ENCODE measurements at places on chromosomes 4 and X.

DNA sequence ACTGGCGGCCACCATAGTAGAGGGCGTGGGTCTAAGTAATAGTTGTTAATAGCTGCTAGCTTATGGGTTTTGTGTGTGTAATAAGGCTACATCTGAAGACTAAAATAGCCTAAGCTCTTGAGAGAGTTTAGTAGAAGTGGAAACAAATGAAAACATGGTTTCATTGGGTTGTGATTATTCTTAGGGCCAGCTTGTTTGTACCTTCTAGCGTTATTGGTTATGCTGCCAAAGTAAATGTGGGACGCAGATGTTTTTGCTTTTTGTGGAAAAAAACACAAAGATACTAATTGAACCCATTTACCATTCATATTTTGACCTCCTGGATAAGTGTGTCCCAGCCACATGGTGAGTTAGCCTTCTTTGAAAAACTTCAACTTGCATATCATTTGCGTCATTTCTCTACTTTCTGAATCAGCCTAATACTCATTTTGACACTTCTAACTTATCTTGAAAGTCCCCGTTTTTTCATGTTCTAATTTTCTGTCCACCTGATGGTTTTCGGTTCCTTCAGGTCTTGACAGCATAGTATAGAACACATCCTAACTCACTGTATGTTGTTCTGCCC is 305.3 kb downstream of the FRMPD4 start:
- DNase-seq, result no peak

DNA sequence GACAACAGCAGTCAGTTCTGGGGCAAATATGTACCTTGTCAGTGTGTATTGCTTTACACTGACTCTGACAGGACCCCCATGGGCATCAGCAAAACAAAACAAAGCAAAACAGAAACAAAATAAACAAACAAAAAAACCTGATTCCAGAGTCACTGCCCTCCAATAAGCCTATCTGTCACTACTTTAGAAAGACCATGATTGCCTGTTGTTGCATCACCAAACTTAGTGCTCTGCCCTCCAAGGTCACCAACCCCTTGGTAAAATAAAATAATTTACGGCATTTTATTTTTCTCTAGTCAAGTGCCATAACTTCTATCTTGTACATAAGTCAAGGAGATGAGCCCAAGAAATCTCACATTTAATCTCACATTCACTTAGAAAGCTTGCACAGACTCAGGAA is 120.9 kb upstream of the ADAMTS3 start:
- no peak for DNase-seq

GRCh38 chr4:63728480-63729177 is 680.6 kb downstream of the TECRL start:
- no peak for DNase-seq

DNA sequence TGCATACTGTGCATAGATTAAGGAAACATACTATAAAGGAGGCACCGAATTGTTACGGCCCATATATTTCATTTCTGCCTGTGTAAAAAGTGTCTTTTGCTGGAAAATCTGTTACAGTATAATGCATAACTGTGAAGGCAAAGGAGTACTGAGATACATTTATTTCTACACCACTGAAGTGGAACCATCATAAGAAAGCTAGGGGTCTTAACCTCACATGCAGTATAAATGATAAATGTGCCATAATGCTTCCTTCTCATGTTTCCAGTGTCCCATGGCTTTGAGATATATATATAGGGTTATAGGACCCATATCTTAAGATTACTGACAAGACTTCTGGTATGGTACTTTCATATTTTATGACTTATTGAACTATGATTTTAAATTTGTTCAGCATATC is 713.8 kb upstream of the PABPC4L start:
- DNase-seq, result no peak

DNA sequence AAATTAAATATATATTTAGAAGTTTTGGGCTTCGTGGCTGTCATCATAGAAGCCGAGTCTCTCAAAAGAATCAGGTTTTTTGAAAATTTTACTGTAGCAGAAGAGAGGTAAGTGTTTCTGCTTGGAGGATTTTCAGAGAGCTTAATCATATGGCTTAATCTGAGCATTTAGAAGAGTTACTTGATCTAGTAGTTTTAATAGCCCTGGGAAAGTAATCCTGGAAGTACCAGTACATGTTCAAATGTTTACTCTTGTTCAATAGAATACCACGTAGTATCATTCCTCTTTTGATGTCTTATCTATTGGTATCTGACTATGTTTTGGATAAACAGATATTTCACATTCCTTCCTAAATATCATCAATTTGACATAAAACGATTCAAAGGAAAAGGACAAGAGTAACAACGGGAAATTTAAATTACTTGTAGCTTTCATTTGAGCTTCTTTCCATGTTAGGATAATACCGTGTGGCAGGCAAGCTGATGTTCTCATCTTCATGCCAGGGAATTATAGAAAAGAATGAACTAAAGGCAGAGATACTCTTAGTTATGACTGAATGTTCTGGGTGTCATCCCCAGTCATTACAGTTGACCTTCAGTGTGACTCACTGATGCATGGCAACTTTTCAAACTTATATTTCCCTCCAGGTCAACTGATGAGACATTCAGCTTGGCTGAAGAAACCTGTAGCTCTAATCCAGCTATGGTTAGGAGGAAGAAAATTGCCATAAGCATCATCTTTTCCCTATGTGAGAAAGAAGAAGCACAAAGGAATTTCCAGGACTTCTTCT is 89.8 kb downstream of the FNIP2 start:
- DNase-seq, result no peak

- DNase-seq, result no peak
Observed at GRCh38 chr4:3387154-3387942, 54.4 kb upstream of the HGFAC start.

- no peak for DNase-seq
Observed at GRCh38 chrX:646796-647195, 16.2 kb downstream of the SHOX start.

GRCh38 chrX:6384371-6384770 is 150.5 kb downstream of the VCX3A start:
- DNase-seq, result no peak

- DNase-seq, result no peak
Observed at GRCh38 chr4:182063651-182064050, 179.6 kb upstream of the TENM3 start.

DNA sequence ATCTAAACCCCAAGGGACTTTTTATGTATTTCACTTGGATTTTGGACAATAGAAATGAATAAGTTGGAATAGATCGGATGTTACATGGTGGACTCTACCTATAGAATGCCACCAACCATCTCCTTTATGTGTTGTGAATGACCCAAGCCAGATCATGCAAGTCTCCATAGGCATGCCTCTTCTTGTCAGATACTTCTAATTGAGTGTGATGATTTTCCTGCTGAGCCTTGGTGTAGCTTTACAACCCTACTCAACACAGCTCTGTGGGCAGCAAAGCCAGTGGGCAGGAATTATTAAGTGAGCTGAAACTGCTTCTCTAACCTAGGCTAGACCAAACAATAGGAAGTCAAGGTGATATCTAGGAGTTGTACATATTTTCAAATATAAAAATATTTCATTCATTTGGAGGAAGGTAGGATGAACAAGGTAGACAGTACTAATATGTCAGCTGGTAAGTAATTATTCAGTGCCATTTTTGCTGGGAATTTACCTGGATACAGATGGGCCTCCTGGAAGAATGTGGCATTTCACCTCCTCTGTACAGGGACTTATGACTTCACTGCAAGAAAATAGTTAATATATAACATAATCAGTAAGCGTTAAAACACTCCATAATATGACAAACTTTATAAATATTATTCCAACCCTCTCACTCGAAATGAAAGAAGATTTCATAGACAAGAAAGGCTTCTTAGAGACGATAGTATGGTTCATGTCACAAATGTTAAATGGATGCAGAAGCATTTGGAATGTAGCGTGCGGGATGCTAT is 298.0 kb upstream of the FAT1 start:
- DNase-seq, result no peak

GRCh38 chrX:2627272-2627867 is 63.7 kb upstream of the CD99 start:
- peak; percentile 20 for DNase-seq

GRCh38 chrX:9184211-9184610 is 150.3 kb upstream of the FAM9B start:
- no peak for DNase-seq

GRCh38 chr4:7901311-7901885 is 38.3 kb downstream of the AFAP1 start:
- no peak for DNase-seq

- DNase-seq, result no peak
Observed at GRCh38 chr4:8761167-8761823, 110.3 kb downstream of the HMX1 start.

GRCh38 chr4:125049711-125050110 is 265.0 kb upstream of the FAT4 start:
- DNase-seq, result no peak

- DNase-seq, result no peak
Observed at GRCh38 chr4:66785479-66785878, 759.8 kb downstream of the CENPC start.

GRCh38 chrX:131739823-131740222 is 195.9 kb downstream of the OR13H1 start:
- DNase-seq, result no peak

DNA sequence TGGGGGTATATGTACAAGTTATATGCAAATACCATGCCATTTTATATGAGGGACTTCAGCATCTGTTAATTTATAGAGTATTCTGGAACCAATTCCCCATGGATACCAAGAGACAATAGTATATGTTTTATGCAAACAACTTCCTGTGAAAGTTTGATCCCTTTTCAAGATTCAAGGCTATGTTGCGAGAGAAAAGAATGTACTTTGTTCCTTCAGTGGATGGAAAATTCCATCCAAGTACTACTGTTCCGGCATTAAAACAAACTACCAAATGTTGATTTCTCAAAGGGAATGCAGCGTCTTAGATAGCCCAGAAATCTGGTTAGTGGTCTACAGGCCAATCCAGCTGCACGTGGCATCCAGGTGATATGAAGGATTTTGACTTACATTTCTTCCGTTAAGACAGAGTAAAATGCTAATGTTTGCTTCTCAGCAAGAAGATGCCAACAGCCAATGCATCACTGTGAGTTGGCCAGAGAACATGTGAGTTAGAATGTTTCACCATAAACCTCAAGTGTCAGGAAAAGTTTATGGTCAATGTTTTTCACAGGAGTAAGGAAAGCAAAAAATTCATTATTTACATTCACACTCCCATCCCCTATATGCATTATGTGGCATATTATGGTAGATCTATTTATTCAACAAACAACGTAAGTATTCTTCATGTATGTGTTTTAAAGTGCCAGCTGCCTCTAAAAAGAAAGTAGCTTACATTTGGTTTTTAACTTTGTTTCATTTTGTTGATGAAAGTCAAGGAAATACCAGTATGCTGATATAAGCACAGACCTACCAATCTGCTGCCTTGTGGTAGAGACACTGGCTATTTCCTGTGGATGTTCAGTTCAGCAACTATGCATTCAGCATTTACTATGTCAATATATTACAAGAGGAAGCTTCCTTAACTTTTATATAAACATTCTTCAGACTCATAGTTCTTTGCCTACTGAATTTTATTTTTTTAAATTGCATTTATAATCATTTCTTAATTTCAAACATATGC is 44.4 kb downstream of the METTL14 start:
- DNase-seq, result peak; percentile 17

DNA sequence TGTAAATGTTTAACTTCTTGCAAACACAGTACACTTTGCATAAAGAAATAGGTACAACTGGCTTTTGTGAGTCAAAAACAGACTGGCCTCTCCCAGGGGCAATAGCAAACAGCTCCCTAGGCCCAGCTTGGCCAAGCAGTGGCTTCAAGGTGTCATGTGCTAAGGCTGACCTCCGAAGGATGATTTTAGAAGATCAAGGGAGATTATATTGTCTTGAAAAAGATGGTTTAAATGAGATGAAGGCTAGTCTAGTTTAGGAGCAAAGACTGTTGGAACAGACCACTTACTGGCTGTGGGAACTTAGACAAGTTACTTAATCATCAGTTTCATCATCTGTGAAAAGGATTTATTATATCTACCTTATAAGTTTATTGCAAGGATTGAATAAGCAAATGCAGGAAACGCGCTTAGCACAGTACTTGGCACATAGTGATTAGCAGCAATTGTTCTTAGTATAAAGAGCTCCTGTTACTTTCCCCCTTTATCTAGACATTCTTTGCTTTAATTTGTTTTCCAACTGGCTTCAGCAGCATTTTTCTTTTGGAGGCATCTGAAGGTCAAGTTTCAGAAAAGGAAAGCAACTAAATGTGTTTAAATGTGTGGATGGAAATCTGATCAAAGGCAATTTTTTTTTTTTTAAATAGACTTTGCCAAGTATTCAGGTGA is 17.2 kb downstream of the ANXA3 start:
- DNase-seq, result no peak

- DNase-seq, result no peak
Observed at GRCh38 chr4:15374656-15375055, 53.2 kb upstream of the C1QTNF7 start.

GRCh38 chrX:42759881-42760280 is 18.1 kb downstream of the PPP1R2C start:
- no peak for DNase-seq

DNA sequence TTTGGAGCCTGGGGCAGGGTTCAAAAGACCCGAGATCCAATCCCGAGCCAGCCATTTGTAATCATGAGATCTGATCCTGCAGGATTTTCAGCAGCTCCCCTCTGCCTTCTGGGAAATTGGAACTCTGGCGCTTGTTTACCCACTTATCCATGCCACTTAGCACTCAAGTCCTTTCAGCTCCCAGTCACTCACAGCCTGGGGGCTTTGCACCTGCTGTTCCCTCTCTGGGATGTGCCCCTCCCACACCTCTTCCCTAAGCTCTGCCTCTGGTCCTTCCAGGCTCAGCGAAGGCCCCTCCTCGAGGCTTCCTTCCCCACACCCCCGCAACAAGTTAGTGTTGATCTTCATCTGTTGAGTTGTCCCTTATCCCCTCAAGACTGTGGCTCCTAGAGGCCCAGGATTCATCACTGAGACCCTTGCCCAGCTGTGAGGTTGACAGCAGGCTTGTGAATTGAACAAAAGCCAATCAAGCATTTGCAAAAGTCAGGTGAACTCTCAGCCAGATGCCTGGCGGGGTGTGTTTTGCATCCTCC is 99.1 kb upstream of the AFAP1 start:
- DNase-seq, result no peak

- DNase-seq, result no peak
Observed at GRCh38 chrX:26286836-26287235, 70.9 kb downstream of the MAGEB5 start.

DNA sequence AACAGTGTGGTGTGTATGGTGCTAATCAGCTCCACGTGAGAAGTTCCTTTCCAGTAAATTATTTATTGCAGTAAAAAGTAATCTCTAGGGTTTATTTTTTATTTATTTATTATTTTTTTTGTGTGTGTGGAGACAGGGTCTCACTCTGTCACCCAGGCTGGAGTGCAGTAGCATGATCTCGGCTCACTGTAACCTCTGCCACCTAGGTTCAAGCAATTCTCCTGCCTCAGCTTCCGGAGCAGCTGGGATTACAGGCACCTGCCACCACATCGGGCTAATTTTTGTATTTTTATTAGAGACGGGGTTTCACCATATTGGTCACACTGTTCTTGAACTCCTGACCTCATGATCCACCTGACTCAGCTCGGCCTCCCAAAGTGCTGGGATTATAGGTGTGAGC is 606.9 kb downstream of the PCDH7 start:
- no peak for DNase-seq

Measured in central memory CD4-positive, alpha-beta T cell (primary cell).